Parietal lobe (tissue), 2 donors: ENCODE measurements at places on chromosomes 12 and 14. TPM values are rescaled to one million over a fixed set of nuclear protein-coding genes. Genes with fewer than 3 reads are reported as not detected.

The KLRF2 gene
- total RNA-seq: not detected

The SLC6A13 gene
- total RNA-seq: 5.6 TPM

The MSRB3 gene
- 3.4 TPM for total RNA-seq

The ASIC1 gene
- total RNA-seq: 37.6 TPM

The PLEKHG7 gene
- total RNA-seq: not detected

The CCDC85C gene
- total RNA-seq: 8.1 TPM

The KRT79 gene
- total RNA-seq: not detected
